ENCODE measurements at places on chromosomes 3 and 15.

DNA sequence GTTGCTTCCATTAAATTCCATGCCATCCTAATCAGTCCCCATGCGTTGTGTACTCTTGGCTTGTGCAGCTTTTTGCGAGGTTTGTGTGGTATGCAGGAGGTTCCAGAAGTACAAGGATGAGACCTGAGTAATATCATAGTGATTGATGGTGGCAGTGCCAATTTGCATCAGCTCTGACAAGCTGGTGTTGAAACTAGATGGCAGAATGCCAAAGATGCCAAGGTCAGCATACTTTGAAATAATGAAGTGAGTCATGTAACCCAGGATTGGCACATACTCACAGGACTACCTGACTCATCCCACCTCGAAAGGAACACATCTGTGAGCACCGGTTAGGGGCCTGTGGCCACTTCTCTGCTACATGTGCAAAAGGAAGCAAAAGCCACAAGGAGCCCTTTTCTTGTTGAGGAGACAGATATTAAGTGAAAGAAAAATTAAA, 14.3 kb downstream of the KAT2B start:
- DNase-seq: peak; percentile 26

GRCh38 chr3:177595530-177596188, 398.4 kb upstream of the TBL1XR1 start:
- no peak for DNase-seq

GRCh38 chr3:115681736-115682135, 58.4 kb downstream of the GAP43 start:
- no peak for DNase-seq

DNA sequence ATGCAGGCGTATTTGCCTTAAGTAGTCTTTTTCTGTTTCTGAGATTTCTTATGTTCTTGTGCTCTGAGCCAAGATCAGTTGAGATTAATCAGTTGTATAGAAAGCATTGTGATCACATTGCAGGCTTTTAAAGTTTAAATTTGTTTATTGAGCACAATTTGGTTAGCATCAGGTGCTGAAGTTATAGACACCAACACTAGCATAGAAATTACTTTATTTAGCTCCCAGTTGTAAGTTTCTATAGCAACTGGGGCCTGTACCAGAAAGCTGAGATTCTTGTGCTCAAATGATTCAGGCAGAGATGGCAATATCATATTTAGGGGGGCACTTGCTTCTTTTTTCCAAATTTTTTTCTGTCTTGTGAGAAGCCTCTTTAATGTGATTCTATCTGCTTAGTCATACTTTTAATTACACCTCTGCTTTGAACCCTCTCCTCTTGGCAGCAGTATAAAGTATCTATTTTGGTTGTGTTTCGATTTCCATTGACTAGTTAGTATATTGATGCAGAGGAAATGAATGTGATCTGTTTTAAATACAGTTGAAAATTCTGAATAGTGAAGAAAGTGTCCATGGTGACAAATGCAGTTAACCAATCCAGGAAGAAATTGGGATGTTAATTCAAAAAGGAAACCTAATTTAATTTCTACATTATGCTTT, 241.7 kb upstream of the GBE1 start:
- DNase-seq: no peak

GRCh38 chr3:30437171-30437601, 169.2 kb upstream of the TGFBR2 start:
- DNase-seq: no peak

DNA sequence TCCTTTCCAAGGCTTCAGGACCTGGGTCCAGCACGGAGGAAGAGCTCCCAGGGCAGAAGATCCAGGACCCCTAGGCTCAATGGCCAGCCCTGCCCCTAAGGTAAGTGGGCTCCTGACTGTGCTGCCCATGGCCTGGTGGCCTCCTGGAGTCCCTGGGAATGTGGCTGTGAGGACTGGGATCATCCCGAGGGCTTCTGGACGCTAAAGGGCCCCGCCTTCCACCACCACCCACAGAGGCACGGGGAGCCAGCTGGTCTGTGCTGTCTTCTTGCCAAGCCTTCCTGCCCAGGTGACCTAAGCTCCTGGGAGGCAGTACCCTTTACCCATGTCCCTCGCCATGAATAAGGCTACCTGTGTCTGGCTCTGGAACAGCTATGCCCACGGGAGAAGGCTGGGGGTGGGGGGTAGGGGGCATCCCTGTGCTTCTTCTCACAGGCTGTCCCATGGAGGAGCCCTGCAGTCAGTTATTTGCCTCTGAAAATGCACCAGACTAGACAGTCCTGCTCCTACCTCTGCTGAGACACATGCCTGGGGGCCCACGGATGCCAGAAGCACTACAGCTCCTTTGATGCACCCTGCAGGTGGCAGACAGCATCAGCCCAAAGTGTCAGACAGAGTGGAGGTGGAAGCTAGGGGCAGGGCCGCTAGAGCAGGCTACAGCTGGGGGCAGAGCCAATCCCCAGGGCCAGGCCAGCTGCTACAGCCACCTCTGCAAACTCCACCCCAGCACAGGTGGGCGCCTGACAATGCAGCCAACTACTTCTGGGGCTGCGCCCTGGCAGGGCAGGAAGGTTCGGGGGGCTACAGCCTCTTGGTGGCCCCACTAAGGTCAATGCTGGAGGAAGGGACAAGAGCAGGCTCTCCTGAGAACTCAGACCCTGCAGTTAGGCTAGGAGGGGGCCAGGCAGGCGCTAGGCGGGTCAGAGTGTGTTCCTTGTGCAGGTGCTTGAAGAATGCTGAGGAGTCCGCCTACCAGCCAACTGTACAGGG, 90.9 kb downstream of the SEC22A start:
- no peak for DNase-seq

- no peak for DNase-seq
Measured at GRCh38 chr3:31482493-31483200, 50.1 kb upstream of the STT3B start.

- no peak for DNase-seq
Measured at GRCh38 chr3:106643684-106644161, 733.5 kb upstream of the CCDC54 start.

GRCh38 chr15:80228959-80229610, 22.9 kb downstream of the CTXND1 start:
- DNase-seq: no peak

- DNase-seq: no peak
Measured at GRCh38 chr3:127817406-127817841, 4.9 kb downstream of the MGLL start.

Measured in T follicular helper cell (primary cell).